ENCODE measurements at places on chromosomes 16 and 17.

DNA sequence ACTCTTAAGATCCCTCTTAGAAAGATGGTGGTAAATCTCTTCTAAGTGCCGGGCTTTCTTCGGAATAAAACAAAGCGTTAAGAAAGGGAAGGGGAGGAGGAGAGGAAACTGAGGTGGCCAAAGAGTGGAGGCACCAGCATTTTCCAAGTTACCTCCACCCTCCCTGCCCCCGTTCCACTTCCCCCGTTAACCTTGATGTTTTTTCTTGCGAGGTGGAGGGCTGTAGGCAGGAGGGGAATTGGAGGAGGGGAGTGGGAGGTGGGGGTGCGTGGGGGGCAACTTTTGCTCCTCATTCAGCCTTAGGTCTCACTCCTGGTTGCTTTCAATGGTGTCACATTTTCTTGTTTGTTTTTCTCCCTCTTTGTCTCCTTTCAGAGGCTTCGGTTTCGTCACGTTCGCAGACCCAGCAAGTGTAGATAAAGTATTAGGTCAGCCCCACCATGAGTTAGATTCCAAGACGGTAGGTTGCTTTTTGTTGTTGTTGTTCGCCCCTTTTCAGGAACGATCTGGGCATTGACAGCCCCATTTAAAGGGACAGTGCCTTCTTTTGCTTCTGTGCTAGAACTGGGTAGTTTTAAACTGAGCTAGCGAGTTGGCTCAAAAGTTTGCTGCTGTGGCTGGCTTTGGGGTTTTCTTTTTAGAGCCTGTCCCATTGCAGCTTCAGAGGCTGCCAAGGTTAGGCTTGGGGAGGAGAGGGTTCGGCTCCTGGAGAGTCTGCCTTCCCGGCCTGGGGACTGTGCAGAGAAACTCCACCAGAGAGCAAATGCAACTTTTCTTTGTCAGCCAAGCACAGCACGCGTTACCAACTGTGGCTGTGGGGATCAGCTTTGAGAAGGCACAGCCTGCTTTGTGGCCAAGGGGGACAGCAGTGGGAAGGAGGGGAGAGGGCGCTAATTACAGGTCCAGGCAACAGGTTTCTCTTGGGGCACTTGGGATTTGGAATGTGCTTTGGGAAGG is 1.9 kb downstream of the MSI2 start:
- no peak for DNase-seq

GRCh38 chr16:65875381-65876055 is 491.0 kb upstream of the CDH5 start:
- DNase-seq = no peak

DNA sequence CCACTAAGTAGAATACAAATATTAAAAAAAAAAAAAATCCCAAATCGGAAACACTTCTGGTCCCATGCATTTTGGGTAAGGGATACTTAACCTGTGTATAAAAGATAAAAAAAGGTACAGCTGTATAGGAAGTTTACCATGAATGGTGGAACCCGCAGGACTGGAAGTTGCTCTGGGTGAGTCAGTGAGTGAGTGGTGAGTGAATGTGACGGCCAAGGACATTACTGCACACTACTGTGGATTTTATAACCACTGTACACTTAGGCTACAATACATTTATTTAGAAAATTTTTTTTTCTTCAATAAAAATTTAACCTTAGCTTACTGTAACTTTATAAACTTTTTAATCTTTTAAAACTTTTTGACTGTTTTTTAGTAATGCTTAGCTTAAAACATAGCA is 71.3 kb upstream of the BCAR1 start:
- no peak for DNase-seq

DNA sequence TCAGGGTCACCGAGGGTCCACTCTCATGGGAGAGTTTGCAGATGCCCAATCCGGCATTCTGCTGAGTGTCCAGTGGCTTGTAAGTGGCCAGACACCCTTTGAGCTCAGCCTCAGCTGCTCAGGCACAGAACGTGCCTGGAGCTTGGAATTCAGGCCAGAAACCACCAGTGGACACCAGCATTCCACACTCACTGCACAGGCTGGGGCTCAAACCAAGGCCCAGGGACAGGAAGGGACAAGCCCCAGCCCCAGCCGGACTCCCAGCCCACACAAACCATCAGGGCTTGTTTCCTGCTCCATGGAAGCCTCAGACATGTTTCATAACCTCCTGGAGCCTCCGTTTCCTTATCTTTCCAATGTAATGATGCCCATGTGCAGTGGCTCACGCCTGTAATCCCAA is 5.0 kb upstream of the NPRL3 start:
- DNase-seq = no peak

GRCh38 chr16:47565454-47565853 is 104.3 kb downstream of the PHKB start:
- DNase-seq = no peak

Data from NCI-H2081 treated with DMSO at 0.1 percent for 48 hours (cell line).